RCC 7860 (cell line): ENCODE measurements at places on chromosomes 1 and 21.

DNA sequence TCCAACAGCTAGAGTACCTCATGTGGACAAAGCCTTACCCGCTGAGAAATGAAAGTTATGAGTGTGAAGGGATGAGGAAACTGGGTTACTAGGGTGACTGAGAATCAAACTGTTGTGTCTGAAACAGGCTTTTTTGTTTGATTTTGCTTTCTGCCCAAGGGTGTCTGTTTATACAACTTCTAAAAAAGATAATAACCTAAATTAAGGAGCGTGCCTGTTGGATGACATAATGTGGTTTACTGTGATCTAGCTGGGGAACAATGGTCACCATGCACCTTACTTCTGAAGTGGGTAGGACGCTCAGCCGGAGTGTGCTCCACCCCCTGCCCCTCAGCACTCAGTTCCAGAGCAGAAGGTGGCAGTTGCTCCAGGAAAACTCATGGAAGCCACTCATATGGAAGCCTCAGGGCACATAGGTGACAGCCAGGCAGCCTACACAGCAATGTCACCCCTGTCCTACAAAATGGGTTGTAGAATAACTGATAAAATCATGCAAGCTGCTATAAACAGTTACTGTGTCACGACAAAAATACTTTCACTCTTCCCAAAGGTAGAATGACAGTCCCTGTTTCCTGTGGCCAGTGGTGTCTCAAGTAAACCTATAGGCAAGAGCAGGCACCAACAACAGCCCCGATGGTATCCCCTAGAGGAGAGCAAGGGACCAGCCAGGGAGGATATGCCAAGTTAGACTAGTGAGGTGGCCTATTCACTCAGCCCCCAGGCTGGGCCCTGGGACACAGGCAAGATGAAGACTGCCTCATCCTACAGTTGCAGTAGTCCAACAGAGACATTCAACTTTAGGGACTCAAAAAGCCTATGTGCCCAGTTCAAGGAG, 29.3 kb downstream of the SIPA1L2 start:
- DNase-seq: peak; percentile 66

DNA sequence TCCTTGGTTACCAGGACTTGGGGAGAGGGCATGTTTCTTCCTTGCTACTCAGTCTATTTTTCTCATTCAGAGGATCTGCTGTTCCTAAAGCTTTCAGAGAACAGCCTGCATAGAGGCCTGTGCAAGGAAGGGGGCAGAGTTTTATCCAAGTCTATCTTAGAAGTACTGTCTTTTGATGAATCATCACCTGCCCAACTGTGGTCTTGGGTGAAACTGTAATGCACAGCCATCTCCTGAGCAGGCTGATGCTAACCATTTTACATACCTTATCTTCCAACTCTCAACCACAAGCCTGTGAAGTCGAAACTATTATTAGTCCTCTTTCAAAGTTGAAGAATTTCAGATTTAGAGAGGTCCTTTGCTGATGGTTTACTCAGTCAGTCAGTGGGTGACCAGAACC, 368.0 kb downstream of the HHAT start:
- peak; percentile 47 for DNase-seq

GRCh38 chr1:43982241-43982640, 3.2 kb downstream of the B4GALT2 start:
- DNase-seq: no peak

DNA sequence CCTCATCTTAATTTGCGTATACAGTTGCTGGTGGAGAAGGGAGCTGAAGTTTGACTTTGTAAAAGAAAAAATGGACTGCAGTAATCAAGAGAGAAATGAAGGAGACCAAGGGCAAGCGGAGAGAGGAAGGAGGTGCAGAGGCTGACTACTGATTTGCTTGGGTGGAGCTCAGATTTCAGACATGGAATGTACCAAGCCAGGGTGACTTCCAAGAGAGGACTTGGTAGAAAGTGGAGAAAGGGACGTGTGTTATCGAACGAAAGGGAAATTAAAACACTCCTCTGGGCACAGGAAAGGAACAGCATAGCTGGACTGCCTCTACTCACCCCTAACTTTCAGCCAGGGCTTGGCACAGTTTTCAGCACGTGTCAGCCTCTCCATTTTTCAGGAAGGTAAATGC, 15.1 kb upstream of the HEATR1 start:
- no peak for DNase-seq

DNA sequence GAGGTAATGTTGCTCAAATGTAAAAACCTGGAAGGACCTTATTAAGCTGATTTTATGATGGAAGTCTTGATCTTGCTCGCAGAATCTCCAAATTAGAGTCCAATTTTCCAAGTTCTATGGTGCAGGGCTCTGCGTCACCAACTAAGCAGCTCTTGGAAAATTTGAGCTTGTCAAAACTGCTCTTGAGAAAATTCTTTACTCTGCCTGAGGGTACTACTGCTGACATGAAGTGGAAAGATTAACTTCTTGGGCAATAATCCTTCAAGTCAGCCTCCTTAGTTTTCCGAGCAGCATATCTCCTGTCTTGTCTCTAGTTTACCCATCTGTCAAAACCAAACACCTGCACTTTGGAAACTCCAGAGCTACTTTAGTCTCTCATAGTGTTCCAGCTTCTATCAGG, 293.7 kb downstream of the KCTD3 start:
- DNase-seq: no peak
